Hematopoietic multipotent progenitor cell treated with erythropoietin and hydrocortisone succinate and interleukin-3 and kit ligand, for 8 days (in vitro differentiated cells): ENCODE measurements at places on chromosomes 7 and 10.
A peak's percentile ranks its signal among the peaks of the same experiment; 100 is the strongest.

GRCh38 chr10:28113202-28113601, 114.3 kb upstream of the ODAD2 start:
- no peak for DNase-seq

- no peak for DNase-seq
These were observed 196.8 kb downstream of the TAX1BP1 start for GRCh38 chr7:27936768-27937102.

- no peak for DNase-seq
These were observed 20.5 kb downstream of the TMEM270 start for GRCh38 chr7:73881352-73882046.

- DNase-seq, result no peak
These were observed 198.2 kb downstream of the PON1 start for GRCh38 chr7:95126053-95126709.

DNA sequence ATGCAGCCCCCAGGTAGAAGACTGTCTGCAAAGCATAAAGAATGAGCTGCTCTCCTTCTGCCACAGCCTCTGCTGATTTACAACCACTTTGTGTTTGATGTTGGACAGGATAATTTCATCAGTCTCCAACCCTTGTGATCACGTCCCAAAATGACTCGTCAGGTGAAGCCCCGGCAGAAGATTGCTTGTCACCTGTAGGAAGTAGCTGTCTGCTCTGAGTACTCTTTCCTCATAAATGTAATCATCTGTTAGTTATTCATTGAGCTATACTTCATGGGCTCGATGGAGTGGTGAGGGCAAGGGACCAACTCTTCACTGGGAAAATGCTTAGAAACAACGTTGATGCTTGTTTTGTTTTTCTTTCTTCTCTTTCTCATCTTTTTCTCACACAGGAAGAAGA, 290.9 kb upstream of the SP8 start:
- no peak for DNase-seq

GRCh38 chr10:24259365-24260130, 50.6 kb downstream of the KIAA1217 start:
- no peak for DNase-seq

DNA sequence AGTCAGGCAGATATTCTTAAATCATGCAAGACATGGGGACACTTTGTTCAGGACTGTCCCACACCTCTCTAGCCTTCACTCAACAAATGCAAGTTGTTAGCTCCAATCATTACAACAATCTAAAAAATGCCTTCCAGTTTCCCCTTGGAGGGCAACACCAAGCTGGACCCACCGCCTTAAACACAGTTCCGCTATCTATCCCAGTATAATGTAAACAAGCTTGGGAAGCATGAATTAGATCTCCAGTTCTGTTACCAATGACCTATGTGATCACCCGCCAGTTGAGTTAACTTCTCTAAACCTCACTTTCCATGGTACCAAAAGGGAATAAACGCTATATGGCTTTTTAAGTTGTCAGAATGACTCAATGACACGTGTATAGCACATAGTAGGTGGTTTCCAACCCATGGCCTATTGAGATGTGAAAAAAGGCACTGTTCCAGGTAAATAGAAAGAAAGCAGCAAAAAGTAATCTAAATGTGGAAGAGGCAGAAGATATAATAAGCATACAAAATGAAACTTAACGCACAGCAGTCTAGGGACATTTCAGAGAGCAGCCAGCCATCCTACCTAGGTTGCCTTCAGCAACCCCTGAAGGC, 2.4 kb upstream of the REEP3 start:
- no peak for DNase-seq

GRCh38 chr7:124784879-124785818, 19.6 kb upstream of the GPR37 start:
- peak; percentile 21 for DNase-seq

- peak; percentile 66 for DNase-seq
These were observed 32.4 kb upstream of the MTPN start for GRCh38 chr7:136009488-136010079.

DNA sequence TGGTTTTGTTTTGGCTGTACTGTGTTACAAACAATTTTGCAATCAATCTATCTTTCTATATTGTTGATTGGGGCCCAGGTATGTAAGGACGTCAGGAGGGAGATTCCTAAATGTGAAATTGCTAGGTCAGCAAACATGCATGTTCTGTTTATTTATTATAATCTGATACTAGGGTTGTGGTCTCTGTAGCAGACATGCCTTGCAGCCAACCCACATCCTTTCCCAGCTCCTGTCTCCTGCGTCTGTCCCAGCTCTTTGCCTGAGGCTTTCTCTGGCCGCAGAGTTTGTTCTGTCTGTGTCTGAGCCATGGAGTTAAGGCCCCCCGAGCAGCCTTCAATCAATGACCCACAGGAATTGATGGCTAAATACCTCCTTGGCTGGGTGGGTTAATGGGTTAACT, 124.0 kb upstream of the ZEB1 start:
- no peak for DNase-seq

DNA sequence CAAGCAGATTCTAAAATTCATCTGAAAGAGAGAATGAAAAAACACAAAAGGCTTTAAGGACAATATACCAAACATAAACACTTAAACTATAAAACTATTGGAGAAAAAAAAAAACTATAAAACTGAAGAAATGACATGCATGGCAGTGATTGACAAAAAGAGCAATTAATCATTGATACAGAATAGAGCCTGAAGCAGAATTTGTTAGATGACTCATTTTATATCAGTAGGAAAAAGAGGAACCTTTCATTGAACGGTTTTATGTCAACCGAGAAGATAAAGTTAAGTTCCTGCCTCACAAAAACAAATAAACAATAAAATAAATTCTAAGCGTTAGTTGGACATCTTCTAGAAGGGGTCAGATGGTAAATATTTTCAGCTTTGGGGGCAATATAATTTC, 23.3 kb downstream of the NPY start:
- no peak for DNase-seq

DNA sequence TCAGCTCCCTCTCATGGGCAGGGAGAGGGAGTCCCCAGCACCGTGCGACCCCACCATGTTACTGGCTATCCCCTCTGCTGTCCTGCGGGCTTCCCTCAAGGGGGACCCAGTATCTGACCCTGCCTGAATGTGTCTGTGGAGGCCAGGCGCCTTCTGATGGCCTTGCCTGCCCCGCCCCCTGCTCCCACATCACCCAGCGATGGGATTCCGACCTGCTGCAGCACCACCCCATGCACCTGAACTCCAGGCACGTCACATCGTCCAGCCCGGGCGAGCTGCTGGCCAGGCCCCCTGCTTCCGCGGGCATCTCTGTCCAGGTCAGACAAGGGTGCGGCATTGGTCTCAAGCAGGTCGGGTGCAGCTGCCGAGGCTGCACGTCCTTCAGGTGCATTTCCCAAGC, 19.0 kb downstream of the LRRC27 start:
- DNase-seq, result no peak

DNA sequence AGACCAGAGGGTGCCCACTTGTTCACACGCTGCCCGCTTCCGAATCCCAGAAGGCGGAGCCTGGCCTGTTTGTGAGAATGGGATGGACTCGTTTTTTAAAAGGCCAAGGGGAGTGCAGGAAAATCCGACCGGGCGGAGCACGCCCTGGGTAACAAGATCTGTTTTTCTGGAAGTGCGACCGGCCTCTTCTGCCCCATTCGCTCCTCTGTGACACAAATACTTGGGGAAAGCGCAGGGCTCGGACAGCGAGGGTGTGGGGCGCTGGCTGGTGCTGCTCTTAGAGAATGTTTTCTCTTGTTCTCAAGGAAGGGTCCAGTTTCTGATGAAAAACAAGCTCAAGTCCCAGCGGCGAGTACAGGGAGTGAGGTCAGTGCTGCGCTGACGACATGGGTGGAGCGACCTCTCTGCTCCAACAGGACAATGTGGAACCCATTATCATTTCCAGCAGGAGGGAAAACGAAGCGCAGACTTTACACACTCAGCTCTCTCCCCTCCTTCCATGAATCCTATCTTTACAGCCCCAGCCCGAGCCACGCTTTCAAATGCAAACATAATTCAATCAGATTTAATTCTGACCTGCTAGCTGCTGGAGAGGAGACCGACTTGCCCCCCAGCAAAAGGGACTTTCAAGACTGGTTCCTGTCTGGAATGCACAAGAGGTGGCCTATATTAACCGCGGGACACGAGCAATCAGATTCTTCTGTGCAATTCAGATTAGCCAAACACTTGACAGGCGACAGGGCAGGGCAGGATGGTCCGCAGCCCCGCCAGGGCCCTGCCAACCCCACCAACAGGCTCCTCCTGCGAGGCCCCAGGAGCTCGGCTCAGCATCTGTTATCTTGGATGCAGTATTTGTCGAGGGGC, 1.1 kb downstream of the RADIL start:
- no peak for DNase-seq

DNA sequence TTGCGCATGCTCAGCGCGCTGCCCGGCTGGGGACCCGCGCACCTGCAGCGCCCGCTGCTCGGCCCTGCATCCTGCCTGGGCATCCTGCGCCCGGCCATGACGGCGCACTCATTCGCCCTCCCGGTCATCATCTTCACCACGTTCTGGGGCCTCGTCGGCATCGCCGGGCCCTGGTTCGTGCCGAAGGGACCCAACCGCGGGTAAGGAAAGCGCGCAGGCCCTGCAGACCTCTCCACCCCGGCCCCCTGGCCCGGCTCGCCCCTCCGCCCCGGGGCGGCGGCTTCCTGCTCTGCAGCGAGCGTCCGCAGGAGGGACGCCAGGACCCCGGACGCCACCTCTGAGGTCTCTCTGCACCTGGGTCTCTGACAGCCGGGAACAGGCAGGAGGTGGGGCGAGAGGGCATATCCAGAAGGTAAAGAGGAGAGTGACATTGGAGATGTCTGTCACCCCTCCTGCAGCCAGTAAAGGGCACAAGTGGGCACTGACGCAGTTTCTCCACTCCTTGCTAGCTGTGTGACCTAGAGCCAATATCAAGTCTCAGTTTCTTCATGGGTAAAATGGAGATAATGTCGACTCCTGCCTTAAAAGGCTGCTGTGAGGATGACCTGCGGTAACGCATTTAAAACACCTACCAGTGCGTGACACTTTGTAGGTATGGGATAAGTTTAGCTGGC, 338 bp downstream of the ATP6V0E2 start:
- DNase-seq, result no peak

- no peak for DNase-seq
These were observed 23.3 kb downstream of the CYP17A1 start for GRCh38 chr10:102813734-102814452.

DNA sequence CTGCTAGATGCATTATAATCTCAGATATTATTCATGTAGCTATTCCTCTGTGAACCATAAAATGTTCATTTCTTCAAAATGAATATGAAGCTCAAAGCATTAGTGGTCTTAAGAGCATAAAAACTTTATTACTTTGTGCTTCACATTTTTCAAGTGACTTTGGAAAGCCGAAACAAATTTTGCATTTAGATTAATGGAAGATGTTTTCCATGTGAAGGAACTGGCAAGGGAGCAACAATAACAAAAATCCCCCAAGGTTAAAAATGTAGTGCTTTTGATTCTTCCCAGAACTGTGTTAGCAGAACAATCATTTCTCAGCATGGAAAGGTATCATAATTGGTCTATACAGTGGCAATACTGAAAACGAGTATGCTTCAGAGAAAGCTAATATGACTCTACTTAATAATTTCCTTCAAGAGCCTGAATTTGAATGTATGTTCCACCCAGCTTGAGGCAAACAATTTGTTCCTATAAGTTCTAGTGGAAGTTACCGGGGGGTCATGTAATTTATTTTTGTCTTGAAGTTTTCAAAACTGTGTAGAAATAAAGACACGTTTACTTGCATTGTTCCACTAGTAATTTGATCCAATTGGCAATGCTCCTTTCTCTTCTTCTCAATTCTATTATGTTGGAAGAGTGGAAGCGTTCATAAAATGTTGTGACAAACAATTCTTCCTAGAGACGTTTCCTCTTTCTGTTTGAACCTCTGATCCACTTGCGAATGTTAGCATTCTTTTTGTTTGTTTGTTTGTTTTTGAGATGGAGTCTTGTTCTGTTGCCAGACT, 665.4 kb downstream of the AUTS2 start:
- no peak for DNase-seq

DNA sequence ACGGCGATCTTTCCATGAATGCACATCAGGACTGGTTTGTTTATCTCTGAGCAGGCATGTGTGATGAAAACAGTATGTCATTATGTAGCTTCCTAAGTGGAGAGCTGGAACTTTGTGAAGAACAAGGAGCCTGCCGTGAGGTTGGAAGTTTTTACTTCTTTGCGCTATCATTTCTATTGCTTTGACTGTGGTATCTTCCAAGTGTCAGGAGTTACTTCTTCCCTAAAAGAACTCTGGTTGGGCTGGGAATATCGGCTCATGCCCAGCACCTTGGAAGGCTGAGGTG, 167.4 kb upstream of the AHR start:
- no peak for DNase-seq

DNA sequence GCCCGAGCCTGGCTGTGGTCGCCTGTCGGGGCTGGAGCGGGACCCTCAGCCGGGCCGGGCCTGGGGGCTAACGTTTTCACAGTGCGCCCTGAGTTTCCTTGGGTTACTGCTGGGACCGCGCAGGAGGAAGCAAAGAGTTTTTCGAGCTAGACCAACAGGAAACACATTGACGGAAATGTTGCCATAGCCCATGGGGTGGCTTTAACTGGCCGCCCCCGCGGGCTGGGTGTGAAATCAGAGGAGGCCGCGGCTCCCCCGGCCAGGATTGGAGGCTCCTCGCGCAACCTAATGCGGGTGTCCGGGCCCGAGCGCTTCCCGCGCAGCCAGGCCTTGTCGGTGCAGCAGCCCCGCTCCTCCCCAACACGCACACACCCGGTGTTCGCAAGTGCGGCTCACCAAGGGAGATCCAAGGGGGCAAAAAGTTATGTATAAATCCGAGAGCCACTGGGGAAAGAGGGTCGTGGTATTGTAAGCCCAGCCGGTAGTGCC, 1.9 kb downstream of the HHEX start:
- DNase-seq, result peak; percentile 41

- DNase-seq, result no peak
These were observed 24.7 kb upstream of the DIP2C start for GRCh38 chr10:714214-714613.

DNA sequence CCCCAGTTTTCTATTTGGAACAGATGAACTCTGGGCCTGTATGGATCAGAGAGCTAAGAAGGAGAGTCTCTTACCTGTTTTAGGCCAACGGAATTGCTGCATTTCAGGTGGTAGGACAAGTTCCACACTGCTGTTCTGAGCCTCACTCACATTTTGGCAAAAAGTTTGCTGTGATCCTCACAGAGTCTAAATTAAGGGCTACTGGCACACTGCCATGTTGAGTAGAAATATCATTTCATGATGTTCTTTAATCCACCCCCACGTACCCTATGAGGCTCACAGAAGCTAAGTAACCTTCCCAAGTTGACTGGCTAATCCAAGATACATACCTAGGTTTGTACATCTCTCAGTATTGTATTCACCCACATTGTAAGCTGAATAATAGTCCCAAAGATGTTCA, 447.2 kb downstream of the INHBA start:
- DNase-seq, result no peak

DNA sequence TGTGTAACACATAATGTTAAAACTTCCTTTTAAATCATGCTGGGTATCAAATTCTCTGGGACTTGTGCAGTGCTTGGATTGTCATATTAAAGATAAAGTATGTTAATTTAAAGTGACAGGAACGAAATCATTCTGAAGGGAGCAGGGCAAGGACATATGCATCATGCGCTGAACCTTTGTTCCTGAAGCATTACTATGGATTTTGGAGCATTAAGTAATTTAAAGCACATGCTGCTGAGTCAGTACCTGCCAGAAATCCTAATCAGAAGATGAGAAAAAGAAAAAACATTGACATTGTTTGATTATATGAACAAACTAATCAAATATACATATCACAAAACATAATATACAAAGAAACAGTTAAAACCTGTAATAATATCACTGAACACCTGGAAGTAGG, 101.4 kb downstream of the MICU1 start:
- no peak for DNase-seq

- no peak for DNase-seq
These were observed 41.7 kb upstream of the ARID5B start for GRCh38 chr10:61859786-61860185.
